ENCODE measurements at places on chromosomes 12 and 14.

- no peak for DNase-seq
Observed at GRCh38 chr14:65167072-65167645, 64.8 kb upstream of the MAX start.

GRCh38 chr14:31990183-31990857 is 86.8 kb upstream of the ARHGAP5 start:
- no peak for DNase-seq

DNA sequence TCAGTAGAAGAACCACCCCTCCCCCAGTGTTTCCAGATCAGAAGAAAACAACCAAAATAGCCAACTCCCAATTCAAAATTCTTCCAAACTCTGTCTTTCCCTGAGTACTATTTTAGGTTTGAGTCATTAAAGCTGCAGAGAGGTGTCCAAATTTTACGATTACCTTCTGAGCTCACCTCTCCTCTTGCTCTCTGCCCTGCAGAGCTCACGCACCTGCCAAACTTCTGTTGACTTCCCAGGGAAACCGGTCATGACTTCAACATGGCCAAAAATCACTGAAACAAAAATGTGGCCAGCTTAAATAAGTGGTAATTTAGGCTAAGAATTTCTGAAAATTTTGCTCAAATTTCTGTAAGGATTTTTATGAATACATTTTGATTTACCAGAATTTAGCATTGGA is 70.9 kb upstream of the OTX2 start:
- no peak for DNase-seq

GRCh38 chr14:92635031-92635430 is 113.4 kb downstream of the LGMN start:
- DNase-seq, result no peak

DNA sequence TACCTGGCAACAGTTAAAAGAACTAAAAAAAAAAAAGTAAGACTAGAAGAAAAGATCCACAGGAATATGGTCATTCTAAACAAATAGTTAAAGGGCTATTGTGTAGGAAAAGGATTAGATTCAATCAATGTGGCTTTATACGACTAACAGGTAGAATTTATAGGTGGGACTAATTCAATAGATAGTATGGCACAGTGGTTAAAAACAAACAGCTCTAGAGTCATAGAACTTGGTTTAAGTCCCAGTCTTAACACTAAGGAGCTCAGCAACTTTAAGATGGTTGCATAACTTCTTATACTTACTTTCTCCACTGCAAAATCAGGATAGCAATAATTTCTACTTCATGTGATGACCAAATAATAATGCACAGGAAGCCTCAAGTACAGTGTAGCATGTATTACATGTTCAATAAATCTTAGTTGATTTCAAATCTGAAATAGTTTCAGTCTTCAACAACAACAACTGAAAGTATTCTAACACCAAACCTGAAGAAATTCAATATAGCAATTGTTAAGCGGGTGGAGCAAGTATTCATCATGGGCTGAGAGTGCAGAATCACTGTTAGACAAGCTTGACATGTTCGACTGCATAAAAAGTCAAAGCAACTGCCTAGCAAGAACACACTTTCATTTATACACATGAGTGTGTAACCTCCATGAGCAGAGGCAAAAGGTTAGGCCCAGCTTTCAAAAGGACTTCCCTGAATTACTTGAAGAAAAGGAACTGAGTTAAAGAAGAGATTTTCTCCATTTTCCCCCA is 50.4 kb downstream of the ITPR2 start:
- DNase-seq, result no peak

- no peak for DNase-seq
Observed at GRCh38 chr12:84056-84455, 17.5 kb downstream of the IQSEC3 start.
